ENCODE measurements at places on chromosomes 12 and 14. TPM values are rescaled to one million over a fixed set of nuclear protein-coding genes. Genes with fewer than 3 reads are reported as not detected.

Gene MAP3K9
- 4.5 TPM for total RNA-seq

Gene SRRM4
- total RNA-seq, result not detected

Gene RNF212B
- not detected for total RNA-seq

DNA sequence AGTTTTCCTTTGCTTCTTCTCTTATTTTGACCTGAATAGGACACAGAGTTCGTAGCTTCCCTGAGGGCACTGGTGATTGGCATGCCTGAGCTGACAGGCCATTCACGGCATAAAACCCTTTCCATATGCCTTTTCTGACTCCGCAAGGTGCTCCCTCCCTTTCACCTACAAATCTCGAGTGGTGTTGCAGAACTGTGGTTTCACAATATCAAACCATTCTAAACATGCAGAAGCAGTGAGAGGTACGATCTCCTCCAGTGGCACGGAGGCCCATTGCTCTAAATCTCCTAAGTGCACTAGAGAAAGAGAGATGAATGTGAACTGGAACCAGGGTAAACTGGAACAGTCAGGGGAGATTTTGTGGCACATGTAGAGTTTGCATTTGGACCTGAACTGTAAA is 23.9 kb downstream of the CLSTN3 start:
- no peak for DNase-seq

DNA sequence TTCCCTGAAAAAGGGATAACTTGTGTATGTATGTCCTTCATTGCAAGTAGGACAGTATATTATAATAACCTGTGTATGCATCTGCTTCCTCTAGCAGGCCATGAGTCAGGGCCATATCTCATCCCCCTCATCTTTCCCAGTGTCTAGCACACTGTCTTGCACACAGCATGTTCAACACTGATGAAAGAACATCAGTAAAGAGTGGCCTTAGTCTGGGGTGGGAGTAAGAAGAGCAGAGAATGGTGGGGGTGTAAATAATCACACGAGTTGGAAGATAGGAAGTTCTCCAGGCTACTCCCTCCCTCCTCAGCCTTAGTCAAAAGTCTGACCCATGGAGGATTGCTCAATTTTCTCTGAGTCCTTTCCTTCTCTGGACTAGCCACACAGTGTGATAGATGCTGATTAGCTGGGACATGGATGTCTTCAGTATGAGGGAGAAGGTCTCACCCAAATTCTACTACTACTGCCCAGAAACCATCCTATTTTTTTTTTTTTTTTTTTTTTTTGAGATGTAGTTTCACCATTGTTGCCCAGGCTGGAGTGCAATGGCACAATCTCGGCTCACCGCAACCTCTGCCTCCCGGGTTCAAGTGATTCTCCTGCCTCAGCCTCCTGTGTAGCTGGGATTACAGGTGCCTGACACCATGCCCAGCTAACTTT is 14.6 kb upstream of the SP1 start:
- DNase-seq, result peak; percentile 54

- no peak for DNase-seq
Measured at GRCh38 chr12:21764065-21764464, 10.4 kb downstream of the KCNJ8 start.

DNA sequence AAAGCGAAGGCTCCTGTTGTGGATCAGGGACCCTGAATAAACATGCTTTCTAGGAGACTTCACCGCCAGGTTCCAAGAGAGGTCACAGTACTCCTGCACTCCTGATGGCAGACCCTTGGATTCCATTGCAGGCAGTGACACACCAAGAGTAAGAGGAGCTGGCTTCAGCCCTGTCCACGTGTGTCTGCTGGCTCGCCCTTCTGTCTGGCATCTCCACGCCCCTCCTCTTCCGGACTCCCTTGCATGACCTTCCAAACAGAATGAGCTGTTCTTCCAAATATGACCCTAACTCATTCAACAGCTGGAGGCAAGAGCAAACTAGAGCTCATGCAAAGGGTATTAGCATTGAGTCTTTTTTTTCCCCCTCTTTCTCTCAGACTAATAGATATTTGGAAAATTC is 233.0 kb upstream of the PLEKHG7 start:
- peak; percentile 51 for DNase-seq

GRCh38 chr14:54447231-54447692 is 6.1 kb upstream of the CNIH1 start:
- DNase-seq, result peak; percentile 24

GRCh38 chr12:71426300-71427047 is 13.1 kb upstream of the LGR5 start:
- DNase-seq, result peak; percentile 8

- no peak for DNase-seq
Measured at GRCh38 chr12:87054226-87054625, 798.0 kb upstream of the MGAT4C start.
